ENCODE measurements at places on chromosomes 2 and 18.

- DNase-seq = no peak
Measured at GRCh38 chr2:210586381-210586780, 30.0 kb downstream of the CPS1 start.

DNA sequence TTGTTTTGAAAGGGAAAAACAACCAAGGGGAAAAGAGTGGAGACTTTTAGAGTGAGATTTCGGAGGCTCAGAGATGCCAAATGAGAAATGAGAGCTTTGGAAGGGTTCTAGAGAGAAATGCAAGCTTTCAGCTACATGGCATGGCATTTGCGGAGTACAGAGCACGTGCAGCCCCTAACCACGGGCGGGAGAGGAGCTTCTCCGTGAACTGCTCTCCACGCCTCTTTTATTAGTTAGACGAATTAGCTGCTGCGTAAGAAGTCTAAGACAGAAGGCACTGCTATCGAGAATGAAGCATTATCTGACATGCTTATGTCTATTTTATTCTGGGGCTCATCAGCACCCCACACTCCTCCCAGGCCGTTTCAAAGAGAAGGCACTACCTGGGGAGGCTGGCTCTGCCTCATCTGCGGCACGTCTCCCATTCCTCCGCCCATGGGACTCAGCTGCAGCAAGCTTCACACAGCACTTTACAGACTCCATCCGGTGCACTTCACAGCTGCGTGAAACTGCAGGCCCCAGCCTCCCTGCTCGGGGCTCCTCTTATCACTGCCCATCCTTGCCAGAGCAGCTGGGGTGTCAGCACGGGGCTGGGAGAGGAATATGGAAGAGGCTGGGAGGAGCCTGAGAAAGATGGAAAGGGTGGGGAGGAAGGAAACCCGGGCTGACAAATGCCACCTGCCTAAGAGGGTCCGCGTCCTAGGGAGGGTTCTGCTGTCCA is 207.3 kb upstream of the APCDD1 start:
- DNase-seq = no peak

DNA sequence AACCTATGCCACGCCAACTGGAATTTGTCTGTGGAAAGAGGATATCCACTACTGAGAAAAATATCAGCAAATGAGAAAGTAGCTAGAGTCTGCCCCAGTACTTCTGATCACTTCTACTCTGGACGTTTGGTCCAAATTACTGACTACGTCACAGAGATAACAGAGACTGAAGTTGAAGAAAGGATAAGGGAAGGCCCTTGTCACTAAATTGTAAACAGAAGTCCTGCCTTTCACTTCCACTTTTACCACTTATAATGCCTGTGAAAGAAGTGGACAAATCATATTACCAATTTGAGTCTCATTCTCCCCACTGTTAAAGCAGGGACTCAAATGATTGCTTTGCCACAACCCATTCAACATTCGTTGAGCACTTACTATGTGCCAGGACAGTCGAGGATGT is 173.9 kb upstream of the ERBB4 start:
- no peak for DNase-seq

GRCh38 chr2:68108120-68108519 is 45.3 kb upstream of the C1D start:
- DNase-seq = no peak

DNA sequence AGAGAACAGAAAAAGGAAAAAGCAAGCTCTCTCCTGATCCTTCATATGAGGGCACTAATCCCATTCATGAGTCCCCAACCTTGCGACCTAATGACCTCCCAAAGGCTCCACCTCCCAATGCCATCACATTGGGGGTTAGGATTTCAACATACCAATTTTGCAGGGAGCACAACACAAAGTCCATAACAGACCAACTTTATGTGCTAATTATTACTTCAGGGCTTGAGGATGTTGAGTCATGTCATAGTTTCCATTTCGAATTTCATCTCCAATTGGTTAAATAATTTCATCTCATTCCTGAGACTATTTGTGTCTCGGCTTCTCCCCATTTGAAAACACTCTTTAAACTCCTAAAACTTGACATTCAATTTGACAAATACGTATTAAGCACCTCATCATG is 69.9 kb upstream of the KLF7 start:
- no peak for DNase-seq

DNA sequence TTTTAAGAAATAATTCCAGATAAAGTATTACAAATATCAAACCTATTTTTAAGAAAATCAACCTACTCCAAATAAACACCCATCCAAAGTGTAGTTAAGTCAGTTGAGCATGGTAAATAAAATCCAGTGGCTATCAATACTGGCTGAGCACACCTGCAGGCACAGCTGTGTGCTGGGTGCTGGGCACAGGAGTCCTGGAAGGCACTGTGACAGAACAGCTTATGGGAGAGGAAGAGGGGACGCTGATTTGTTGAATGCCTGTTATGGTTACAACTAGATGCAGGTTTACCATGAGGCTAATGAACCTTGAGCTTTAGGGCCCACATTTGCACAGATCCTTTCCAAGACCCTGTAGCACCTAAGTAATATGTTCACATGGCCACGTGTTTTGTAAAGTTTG is 202.7 kb downstream of the MTX2 start:
- no peak for DNase-seq

DNA sequence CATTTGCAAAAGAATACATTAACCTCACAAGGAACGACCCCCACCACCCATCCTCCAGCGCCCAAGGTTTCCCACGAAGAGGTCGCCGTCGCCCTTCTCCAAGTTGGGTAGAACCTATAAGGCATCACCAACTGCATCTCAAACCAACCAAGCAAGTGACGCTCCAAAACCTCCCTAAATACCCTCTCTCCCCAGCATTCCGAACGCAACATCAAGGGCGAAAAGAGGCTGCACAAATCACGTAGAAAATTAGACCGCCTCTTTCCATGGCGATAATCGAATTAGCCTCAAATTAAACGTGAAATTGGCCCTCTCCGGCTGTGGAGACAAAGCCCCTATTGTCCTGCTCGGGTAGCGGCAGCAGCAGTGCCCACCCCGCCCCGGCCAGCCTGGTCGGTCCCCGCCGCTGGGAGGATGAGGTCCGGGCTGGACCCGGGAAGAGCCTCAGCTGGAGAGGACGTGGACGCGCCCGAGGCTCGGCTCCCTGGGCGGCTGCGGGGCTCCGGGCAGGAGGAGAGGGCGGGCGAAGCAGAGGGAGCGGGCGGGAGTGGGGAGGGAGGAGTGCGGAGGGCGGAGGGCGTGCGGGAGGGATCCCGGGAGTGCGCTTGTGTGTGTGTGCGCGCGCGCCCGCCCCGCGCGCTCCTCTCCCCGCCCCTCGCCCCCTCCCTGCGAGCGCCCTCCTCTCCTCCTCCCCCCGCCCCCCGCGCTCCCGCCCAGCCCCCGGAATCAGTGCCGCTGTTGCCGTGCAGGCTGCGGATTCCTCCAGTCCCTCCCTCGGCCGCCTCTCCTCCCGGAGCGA is at the start of gene SPTBN1:
Gene SPTBN1 (plus strand): TSS at position 765 of the 799 bp plus-strand sequence. CDS start 70,092 bp downstream, outside the sequence.
- peak; percentile 91 for DNase-seq

DNA sequence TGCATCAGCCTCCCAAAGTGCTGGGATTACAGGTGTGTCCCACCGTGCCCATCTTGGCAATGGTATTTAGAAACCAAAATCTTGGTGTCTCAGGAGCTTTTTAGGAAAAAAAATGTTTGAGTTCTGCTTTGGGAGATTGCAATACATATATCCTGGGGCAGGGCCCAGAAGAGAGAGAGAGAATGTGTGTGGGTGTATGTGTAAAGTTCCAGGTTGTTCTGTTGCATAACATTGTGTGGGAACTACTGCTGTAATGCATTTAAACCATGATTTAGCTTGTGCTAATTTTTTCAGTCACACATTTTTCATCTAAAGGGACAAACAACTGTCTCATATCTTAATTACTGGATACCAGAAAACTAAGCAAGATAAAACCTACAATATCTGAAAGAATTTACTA is 70.8 kb upstream of the NABP1 start:
- DNase-seq = no peak

GRCh38 chr2:16068552-16068940 is 128.2 kb downstream of the MYCN start:
- no peak for DNase-seq

GRCh38 chr2:17263570-17263968 is 254.7 kb downstream of the RAD51AP2 start:
- DNase-seq = peak; percentile 42

- peak; percentile 9 for DNase-seq
Measured at GRCh38 chr2:48414980-48415835, 114.7 kb upstream of the STON1 start.

DNA sequence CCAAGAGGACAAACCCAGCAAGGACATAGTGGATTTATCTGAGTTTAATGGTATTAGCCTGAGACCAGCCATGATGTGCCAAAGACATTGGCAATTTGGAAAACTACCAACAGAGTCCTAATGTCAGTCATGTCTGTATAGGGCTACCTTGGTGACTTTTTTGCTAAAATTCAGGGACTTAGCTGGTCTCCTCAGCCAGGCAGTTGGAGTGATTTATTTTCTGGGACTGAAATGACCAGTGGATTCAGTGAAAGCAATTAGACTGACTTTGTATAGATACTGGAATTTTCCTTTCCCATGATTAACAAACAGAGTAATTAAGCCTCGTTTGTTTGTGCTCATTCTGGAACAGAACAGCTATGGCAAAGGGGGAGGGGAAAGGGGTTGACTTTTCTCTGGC is 55.0 kb downstream of the LYPD6 start:
- no peak for DNase-seq

GRCh38 chr2:13821255-13821880 is 811.1 kb upstream of the LRATD1 start:
- DNase-seq = no peak

GRCh38 chr18:79765491-79766245 is 32.1 kb upstream of the KCNG2 start:
- DNase-seq = no peak

DNA sequence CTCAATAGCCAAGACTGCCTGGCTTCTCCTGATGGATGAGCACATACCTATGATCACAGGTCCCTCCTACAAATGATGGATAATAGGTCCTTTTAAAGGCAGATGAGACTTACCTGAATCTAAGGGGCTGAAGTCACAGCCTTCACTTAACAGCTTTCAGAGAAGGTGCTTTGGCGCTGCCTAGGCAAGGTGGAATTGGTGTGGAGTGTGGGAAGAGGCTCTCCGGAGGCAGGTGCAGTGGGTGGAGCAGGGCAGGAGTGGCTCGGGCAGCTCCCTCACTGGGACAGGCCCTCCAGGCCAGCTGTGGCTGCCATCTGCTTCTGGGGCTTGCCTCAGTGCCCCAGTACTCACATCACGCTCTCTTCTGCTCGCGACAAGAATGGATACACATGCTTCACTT is 99.0 kb upstream of the TPO start:
- DNase-seq = no peak

All from NCI-H1436 (cell line).